ENCODE measurements at places on chromosomes 3 and 15.

DNA sequence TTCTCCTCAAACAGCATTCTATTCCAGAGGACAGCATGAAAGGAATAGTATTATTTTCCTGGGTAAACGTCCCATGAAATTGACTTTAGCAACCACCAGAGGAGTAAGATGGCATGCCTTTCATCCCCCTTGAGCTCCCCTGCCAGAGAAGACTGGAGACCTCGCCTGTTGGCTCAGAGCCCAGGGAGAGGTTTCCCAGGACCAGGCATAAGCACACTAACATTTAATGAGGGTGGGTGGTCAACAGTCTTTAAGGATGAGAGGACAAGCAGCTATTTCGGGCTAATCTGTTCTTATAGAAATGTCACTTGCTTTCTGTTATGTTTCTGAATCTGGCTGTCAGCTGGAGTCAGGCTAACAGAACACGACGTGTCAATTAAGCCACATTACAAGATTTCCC is 390.5 kb downstream of the GABRG3 start:
- DNase-seq = no peak

DNA sequence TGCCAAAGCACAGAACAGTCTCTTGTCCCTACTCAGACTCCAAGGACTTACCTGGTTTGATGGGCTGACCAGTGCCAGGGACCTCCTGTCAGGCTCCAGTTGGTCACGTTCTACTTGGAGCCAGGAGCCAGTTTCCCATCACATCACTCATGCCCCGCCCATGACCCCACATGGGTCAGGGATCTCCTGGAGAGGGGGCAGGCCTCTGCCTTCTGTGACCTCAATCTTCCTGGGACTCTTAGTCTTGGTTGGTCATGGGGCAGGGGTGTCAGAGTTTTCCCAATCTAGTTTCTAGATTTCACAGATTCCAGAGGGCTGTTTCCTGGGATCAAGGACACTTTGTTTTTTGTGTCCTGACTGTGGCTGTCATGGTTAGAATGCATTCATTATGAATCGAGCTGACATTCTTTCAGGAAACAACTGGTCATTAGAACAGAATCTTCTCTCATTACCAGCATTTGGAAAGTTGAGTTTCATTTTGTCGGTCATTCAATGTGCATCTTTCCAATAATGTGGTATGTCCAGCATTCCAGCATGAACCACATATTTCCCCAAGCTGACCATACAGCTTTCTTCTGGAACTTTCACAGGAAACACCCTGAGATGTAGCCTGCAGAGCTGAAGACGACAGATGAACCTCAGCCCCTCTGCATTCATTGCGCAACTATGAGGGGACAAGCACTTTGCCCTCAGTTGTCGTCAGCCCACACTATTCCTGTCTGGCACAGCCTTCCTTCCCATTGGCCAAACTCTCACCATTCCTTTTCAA is 19.8 kb downstream of the CYP19A1 start:
- DNase-seq = no peak

- DNase-seq = peak; percentile 39
These were observed 77.1 kb downstream of the WDR76 start for GRCh38 chr15:43903864-43904290.

DNA sequence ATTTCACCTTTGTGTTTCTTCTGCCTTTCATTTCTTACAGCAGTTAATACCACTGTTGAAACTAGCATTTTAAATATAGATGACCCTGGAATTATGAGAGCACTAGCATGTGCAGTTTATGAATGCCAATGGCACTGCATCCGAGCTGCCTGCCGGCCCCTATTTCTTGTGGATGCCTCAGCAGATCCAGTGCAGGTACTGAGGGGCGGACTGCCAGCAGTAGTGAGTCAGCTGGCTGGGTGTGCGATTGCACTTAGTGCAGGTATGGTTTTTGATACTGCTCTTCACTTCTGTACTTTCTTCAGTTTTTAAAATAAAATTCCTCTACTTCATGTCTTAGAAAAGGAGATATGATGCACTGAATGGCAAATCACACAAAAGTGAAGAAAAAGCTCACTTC is 453.0 kb downstream of the DIPK2A start:
- DNase-seq = no peak

DNA sequence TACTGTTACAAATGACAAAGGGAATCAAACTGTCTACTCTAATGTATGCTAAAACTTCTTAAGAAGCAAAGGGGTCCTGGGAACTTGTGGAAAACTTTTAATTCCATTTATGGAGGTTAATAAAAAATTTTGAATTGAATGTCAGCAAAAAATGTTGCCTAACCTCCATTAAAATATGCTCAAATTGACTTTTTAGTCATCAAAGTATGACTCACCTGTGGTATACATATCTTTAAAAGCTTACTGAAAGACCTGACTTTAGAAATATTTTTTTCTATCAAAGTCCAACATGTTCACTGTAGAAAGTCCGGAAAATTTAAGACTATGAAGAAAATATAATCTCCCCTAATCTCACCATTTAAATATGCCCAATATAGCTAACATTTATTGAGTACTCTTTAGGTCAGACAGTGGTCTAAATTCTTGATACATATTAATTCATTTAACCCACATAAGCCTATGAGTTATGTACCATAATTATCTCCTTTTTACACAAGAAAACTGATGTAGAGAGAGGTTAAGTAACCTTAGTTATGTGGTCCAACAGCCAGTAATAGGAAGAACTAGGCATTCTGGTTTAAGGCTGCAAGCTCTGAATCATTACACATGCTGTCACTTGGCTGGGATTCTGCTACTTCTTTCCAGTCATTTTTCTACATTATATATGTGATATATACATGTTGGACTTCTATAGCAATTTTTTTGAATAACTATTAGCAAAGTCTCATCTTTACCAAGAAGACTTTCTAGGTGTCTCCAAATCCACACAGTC is 83.6 kb downstream of the PDZRN3 start:
- no peak for DNase-seq

DNA sequence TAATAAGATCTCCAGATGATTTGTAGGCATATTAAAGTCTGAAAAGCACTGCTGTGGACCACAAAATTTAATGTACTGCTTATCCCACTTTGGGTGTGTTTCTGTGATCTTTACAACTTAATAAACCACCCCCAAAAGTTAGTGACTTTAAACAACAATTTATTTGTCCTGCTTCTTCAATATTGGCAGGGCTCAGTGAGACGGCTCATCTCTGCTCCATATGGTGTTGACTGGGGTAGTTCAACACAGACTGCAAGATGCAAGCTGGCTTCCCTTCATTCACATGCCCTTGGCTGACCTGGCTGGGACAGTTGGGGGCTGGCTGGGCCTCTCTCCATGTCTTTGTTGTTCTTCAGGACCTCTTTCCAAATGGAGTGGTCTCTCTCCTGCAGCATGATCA is 337.8 kb downstream of the FHIT start:
- DNase-seq = no peak

DNA sequence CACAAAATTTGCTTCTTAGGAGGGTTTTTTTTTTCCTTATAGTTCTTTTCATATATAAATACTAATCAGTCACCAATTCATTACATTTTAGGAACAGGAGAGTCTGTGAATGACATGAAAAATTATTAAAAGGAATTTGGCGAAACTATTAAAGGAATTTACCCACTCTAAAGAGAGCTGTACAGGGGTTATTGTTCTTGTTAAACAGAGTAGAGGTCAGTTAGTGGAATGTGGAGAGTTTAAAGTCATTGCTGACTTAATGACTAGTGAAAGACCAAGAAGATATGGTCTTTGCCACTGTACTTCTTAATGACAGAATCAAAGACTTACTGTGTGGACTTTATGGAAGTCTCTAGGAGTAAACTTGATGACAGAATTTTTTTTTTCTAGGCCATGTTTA is 333.6 kb upstream of the C2CD4B start:
- no peak for DNase-seq

DNA sequence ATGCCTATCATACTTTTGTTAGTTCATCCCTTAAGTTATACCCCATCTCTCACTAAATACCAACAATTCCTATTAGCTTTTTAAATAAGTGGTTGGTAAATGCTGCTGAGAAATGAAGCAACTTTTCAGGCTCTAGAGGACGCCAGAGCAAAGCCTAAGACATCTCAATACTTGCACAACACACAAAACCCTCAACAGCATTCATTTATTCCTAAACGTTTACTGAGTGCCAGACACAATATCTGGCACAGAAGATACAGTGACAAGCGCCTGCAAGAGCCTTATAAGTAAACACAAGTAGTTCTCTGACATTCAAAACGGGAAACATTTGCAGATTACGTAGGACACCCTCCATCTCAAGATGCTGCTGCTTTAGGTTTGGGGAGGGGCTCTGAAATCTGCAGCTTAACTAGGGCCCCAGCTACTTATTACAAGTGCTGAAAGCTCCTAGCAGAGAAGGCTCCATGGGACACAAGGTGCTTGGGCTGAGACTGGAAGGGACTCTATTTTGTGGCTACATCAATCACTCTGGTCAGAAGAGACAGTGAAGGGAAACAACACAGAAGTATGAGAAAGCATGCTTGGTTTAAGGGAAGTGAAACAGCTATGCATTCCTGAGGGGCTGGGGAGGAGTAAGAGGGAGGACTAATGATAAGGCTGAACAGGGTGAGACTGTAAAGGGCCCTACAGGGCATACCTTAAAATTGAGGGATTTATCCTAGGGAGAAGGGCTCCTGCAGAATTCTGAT is 311.3 kb downstream of the PLCL2 start:
- no peak for DNase-seq
